ENCODE measurements at places on chromosomes 11 and 22.

GRCh38 chr11:8194956-8195355, 26.1 kb upstream of the RIC3 start:
- DNase-seq = no peak

- DNase-seq = no peak
Measured at GRCh38 chr11:123354371-123354975, 75.6 kb upstream of the GRAMD1B start.

GRCh38 chr22:37060801-37061610, 9.5 kb downstream of the KCTD17 start:
- no peak for DNase-seq

GRCh38 chr22:23578306-23578705, 1.8 kb downstream of the IGLL1 start:
- DNase-seq = no peak

DNA sequence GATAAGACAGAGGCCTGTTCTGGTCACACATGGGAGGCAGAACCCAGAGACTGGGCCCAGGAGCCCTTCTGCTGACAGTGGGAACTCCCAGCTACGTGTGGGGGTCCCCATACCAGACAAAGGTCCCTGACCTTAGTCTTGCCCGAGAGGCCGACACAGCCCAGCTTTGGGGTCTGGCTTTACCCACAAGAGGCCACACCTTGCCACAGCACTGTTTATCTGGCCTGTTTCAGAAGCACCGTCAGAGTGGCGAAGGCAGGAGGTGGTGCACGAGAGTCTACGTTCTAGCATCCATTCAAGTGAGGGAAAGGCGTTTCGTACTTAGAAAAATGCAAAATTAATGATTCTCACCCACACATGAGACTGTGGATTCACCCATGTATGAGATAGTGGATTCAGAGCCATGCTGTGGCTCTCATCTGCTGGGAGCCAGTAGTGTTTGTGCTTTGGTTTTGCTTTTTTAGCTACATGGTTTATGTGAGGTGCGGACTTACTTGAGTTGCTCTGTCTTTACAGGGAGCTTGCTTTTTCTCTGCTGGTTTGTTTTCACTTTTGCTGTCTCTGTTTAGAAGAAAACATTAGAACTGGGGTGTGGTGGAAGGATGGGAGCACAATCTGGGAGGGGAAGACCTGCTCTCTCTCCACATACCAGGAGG, 56.6 kb upstream of the PRODH start:
- DNase-seq = no peak

DNA sequence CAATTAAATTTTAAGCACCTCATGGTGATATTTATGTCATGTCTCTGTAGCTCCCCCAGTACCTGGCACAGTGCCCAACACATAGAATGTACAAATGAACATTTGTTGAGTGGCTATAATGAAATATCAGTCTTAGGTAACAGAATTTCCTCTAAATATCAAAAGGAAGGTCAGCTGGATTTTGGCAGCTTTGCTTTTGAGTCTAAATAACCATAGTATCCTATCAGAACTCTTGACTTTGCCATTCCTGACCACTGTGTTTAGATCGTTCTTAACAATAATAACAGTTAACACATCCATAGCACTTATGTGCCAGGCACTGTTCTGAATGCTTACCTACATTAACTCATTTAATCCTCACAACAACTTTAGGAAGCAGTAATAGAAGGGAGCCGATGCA, 26.6 kb downstream of the TMEM123 start:
- no peak for DNase-seq

GRCh38 chr22:41557401-41558240, 3.2 kb upstream of the CSDC2 start:
- no peak for DNase-seq

GRCh38 chr11:35946766-35947165, 2.9 kb downstream of the LDLRAD3 start:
- no peak for DNase-seq

- DNase-seq = no peak
Measured at GRCh38 chr11:36177836-36178235, 111.4 kb downstream of the COMMD9 start.

DNA sequence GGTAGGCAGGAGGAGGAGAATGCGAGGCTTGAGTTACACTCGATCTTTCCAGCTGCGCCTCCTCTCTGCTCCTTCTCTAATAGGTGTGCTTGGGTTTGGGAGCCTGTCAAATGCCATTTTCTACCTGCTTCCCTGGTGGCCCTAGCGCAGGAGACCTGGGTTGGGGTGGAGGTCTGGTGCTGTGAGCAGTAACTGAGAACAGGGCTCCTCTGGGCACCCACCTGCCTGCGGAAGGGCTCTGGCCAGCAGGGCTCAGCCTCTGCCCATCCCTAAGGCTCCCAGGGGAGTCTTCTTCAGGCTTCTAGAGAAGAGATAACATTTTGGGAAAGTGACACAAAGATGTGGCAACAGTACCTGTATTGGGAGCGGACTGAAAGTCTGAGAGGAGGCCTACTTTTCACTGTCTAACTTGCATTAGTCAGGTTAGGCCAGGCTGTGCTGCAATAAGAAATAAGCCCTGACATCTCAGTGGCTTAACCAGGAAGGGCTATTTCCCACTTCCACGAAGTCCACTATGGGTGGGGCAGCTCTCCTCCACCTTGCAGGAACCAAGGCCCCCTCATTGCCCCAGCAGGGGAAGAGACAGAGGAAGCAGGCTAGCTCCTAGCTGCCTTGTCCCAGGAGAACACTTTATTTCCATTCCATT, 7.7 kb upstream of the LTO1 start:
- no peak for DNase-seq

Data from BE2C (cell line).